ENCODE measurements at places on chromosomes 11 and 22. TPM values are rescaled to one million over a fixed set of nuclear protein-coding genes. Genes with fewer than 3 reads are reported as not detected.

Gene BTBD18
- polyA plus RNA-seq = 0.08 TPM

- DNase-seq = no peak
Measured at GRCh38 chr22:22556995-22557925, 1.8 kb downstream of the PRAME start.

- DNase-seq = no peak
Measured at GRCh38 chr11:2440646-2441045, 3.7 kb downstream of the TRPM5 start.

Gene SMPD1
- polyA plus RNA-seq = 34.3 TPM

- no peak for DNase-seq
Measured at GRCh38 chr11:123098990-123099389, 37.1 kb upstream of the HSPA8 start.

GRCh38 chr11:46480166-46480726 lies 88.7 kb upstream of the CHRM4 start:
- no peak for DNase-seq

- DNase-seq = no peak
Measured at GRCh38 chr22:43014316-43014868, 557 bp downstream of the PACSIN2 start.

Gene OLFML1
- 41.4 TPM for polyA plus RNA-seq

Gene FXYD2
- 419 TPM for polyA plus RNA-seq

Gene CRYBB3
- not detected for polyA plus RNA-seq

DNA sequence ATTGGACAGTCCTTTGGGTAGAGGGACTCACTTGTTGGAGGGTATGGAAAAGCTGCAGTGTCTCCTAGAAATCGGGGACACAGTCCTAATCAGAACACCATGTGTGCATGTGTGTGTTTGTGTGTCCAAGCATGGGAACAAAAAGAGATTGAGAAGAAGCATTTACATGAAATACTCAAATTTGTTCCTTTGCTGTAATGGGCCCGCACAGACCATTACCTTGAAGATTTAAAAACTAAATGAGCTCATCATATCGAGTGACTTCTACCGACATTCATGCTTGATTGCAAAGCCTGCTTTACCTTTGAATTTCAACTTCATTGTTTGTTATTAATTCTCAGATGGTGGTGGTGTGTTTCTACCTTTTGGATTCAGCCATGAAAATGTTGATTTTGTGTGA lies 106.9 kb downstream of the ZBTB16 start:
- DNase-seq = no peak

GRCh38 chr22:50367778-50368500 lies 24.8 kb downstream of the PPP6R2 start:
- no peak for DNase-seq
